Activated effector memory CD4-positive, alpha-beta T cell treated with Interleukin-2 at 50 U/mL for 16 hours (primary cell): ENCODE measurements at places on chromosomes 2 and 18.

DNA sequence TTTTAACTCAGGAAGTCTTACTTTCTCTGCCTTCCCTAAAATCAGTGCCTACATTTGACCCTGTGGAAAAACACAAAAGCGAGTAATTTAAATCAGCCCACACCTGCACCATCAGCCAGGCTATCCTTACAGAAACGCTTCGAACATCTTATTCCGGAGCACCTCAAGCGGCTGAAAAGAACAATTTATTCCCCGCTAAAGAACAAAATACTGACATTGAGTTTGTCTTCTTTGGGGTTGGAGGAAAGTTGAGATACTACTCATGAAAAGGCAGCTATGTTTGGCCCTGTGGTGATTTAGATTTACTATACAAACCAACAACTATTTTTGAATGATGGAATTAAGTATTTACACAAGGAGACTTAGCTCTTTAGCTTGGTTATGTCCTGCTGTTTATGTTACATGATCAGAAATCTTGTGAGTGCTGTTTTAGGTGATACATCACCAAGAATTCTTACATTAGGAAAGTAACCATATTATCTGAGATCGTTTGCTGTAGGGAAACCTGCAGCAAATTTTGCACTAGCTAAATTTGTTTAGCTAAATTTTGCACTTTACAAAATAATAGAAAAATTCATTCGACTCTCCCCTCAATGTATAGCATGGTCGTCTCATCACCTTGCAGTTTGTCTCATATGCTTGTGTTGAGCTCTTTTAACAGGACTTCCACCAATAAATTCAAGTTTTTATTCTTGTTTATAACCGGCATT lies 158.8 kb upstream of the SIX2 start:
- no peak for DNase-seq

DNA sequence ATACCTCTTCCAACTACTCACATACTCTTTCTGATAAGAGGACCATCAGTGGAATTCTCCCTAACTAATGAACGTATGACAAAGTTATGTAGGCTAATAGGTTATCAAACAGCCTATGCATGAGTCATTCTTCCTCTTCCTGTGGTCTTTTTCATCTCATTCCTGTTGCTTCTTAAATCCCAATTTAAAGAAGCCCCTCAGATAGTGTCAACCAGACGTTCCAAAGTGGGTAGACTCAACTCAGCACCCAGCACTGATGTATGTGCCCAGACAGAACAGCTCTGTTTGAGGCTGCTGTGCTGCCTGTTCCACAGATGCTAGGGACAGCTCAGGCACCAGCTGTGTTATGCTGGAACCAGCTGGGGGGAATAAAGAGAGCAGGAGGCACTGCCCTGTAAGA lies 52.6 kb downstream of the CXCR4 start:
- DNase-seq: no peak

DNA sequence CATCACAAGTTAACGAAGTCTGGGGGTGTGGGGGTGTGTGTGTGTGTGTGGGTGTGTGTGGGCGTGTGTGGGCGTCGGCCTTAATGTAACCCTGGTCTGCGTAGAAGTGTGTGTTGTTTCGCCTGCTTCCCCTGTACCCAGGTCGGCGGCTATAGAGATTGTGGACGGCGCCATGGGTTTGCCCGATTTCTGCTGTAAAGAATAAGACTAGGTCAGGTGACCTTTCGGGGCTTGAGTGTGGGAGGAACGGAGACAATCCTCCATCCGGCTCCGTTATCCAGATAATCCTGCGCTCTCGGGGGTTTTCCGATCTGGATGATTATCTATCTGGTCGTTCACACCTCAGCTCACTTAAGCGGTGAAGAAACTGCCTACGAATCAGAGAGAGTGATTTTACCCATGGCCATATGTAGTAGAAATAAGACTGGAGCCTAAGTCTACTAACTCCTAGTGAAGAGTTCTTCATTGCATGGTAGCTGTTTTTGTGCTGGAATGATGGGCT lies 543 bp downstream of the HADHB start:
- DNase-seq: no peak

DNA sequence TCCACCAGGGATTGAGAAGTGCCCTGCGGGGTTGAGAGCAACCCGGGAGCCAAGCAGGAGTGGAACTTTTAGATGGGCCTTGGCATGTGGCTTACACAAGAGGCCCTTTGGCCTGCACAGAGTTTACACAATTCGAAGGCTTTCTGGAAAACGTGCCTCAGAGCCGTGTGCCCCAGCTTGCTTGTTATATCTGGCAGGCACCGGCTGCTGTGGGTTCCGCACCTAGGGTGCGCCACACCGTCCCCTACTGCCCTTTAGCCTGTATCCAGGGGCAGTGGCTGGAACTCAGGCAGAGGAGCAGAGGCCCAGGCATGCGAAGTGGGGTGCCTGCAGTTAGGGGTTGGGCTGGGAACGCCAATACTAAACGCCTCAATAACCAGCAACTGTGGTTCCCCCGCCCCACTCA lies 32.9 kb upstream of the EDAR start:
- no peak for DNase-seq

GRCh38 chr2:198167346-198167745 lies 363.0 kb downstream of the PLCL1 start:
- no peak for DNase-seq

- no peak for DNase-seq
Observed at GRCh38 chr2:381941-382727, 94.2 kb upstream of the ALKAL2 start.

- DNase-seq: no peak
Observed at GRCh38 chr2:61125123-61125710, 36.8 kb upstream of the C2orf74 start.

- no peak for DNase-seq
Observed at GRCh38 chr2:43007901-43008300, 215.5 kb upstream of the HAAO start.

DNA sequence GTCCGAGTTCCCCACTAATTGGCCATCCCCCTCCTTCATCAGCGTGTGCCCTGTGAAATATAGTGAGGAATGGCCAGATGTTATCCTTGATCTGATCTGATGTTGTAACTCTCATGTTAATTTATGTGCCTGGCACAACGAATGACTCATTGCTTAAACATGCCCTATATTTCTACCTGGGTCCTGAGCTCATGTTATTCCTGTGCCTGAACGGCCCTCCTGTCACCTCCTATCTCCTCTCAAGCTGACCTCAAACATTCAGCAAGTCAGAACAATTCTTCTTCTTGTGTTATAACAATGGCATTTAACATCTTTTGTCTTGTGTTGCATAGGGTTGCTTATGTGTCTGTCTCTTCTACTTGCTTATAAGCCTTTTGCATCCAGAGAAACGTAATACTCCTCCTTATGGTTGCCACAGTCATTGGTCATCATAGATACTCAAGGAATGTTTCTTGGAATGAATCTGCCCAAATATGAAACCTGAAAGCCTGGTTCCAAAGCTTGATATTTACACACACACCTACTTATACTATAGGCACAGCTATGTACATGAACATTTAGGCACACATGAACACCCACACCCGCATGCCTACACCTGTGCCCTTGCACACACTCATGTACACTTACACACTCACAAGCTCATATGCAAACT lies 80.2 kb upstream of the PHLPP1 start:
- DNase-seq: no peak

DNA sequence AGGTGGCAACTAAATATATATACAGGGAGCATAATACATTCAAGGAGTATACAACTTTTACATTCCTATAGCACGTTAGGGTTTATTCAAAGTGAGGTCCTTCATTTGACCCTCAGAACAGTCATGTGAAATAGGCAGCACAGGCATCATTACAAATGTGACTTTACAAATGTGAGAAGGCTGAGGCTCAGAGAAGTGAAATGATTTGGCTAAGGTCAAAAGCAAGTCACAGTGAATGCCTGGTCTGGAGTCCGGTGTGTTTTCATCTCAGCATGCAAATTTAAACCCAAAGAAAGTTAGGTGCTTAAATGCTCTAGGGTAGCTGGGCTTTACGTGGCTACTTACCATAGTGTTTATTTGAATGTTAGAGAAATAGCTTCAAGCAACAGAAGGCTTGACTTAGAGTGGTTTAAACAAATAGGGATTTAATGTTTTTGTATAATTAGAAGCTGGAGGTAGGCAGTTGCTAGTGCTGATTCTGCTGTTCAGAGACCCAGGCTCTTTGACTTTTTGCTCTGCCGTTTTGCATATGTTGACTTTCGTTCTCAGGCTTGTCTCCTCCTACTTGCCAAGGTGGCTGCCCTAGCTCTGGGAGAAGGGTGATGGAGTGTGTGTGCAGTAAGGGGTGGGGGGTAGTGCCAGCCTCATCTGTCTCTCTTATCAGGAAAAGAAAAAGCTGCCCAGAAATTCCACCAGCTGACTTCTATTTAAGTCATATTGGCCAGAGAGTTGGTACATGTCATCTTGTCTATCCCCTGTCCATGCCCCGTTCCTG lies 89.2 kb downstream of the PLCL1 start:
- DNase-seq: no peak

- DNase-seq: no peak
Observed at GRCh38 chr2:149587950-149588487, 444 bp upstream of the MMADHC start.

GRCh38 chr2:96772903-96773671 lies 12.4 kb downstream of the CNNM4 start:
- DNase-seq: no peak

DNA sequence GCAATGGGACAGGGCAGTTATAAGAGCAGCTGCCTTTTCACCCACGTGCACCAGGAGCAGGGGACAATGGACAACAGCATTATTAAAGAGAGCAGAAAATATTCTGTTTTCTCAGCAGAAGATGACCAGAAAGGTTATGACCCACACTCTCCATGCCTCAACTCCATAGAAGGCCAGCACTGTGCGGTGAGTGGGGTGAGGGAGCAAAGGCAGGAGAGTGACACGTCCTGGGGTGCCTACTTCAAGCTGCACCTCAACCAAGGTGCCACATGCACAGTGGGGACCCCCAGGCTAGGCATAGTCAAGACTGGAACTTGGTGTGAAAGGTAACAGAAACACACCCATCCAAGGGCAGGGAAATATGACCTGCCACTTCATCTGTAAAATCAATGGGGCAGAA lies 50.4 kb downstream of the POLR1A start:
- no peak for DNase-seq

DNA sequence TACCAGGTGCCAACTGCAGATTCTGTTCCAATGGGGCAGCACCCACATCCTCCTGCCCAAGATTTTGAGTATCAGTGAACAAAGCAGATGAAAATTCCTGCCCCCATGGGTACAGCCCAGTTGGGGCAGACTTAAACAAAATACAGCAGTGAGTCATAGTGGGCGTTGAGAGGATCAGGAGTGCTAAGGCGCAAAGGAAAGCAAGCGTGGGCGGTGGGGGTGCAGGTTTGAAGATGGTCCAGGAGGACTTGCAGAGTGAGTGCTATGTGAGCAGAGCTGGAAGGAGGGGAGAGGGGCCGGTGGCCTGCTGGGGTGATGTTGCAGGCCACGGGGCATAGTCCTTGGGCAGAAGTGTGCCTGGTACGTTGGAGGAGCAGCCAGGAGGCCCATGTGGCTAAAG lies 24.7 kb downstream of the STEAP3 start:
- DNase-seq: no peak

DNA sequence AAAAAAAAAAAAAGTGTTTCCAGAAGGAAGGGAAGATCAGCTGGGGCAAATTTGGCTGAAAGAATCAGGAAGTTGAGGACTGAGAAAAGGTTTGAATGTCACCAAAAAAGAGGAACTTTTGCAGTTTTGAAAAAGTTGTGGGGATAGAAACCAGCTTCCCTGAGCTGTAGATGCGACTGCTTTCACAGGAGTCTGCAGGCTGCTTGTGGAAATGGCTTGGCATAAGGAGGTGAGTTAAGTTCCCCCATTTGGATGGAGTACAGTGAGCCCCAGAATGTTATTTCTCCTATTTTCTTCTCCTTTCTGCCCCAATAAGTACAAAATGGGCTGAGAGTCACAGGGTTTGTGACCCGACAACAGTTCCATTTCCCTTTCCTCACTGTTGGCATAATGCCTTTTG lies 16.5 kb upstream of the ME2 start:
- DNase-seq: no peak

DNA sequence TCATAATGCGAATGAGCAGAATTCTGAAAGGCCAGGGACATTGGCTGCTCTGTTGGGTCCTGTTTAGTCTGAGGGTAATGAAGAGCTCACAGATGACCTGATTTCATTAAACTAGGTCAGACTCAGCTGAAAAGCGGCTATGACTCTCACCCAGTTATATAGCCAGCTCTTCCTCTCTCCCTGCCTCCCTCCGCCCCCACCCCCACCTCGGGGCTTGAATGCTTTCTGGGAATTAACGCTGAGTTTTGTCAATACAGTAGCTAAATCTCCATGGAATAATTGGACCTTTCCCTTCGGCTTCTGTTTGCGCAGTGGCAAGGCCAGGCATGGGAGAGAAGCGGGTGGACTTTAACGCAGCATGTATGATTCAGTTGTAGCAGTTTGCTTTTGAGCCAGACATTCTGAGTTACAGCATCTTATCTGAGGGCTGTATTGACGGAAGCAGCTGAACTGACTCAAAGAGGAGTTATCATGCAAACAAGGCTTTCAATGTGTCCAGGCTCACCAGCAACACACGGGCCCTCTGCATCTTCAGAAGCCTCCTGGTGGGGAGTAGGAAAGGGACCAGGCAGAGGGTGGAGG lies 110.6 kb downstream of the MYCN start:
- DNase-seq: no peak

- DNase-seq: no peak
Observed at GRCh38 chr2:220005362-220005761, 377.9 kb downstream of the SLC4A3 start.

- DNase-seq: no peak
Observed at GRCh38 chr2:25558262-25558661, 115.1 kb downstream of the DTNB start.

GRCh38 chr2:231821908-231822307 lies 35.7 kb downstream of the COPS7B start:
- no peak for DNase-seq

GRCh38 chr18:13465476-13465875 lies 246.9 kb downstream of the LDLRAD4 start:
- DNase-seq: no peak

DNA sequence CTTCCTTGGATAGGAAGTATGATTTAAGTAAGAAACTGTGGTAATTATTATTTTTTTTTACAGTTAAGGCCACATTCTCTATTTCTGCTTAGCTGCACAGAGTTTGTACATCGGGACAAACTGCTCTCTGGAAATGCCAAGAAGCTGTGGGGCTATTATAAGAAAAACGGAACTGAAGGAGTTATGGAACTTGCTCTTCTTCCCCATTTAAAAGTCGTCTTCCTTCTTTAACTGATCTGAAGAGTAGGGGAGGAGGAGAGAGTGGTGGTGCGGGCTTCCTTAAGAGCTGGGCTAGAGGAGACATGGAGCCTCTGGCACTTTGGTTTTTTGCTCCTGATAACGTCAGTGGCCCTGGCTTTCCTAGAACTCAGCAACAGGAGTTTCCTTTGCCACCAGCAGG lies 54.4 kb downstream of the RAB31 start:
- DNase-seq: no peak

GRCh38 chr2:181848261-181848886 lies 43.2 kb upstream of the ITPRID2 start:
- DNase-seq: no peak

- no peak for DNase-seq
Observed at GRCh38 chr2:222130855-222131254, 167.9 kb downstream of the PAX3 start.

DNA sequence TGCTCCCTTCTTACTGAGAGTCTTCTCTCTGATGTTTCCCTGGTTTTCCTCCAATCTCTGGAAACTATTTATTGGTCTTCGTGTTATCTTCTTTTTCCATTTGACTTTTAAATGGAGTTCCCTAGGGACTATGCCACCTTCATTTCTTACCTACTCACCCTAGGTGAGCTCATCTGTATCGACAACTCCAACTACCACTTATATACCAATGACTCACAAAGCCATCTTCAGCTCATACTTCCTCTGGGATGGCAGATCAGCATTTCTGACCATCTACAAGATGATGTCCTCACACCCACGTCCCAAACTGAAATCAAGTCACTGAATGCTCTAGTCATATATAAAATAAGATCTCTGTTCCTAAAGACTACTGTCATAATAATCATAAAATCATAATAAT lies 40.6 kb downstream of the CFAP210 start:
- DNase-seq: no peak
